Immature natural killer cell (primary cell): ENCODE measurements at places on chromosomes 2 and 18.
A peak's percentile ranks its signal among the peaks of the same experiment; 100 is the strongest.

DNA sequence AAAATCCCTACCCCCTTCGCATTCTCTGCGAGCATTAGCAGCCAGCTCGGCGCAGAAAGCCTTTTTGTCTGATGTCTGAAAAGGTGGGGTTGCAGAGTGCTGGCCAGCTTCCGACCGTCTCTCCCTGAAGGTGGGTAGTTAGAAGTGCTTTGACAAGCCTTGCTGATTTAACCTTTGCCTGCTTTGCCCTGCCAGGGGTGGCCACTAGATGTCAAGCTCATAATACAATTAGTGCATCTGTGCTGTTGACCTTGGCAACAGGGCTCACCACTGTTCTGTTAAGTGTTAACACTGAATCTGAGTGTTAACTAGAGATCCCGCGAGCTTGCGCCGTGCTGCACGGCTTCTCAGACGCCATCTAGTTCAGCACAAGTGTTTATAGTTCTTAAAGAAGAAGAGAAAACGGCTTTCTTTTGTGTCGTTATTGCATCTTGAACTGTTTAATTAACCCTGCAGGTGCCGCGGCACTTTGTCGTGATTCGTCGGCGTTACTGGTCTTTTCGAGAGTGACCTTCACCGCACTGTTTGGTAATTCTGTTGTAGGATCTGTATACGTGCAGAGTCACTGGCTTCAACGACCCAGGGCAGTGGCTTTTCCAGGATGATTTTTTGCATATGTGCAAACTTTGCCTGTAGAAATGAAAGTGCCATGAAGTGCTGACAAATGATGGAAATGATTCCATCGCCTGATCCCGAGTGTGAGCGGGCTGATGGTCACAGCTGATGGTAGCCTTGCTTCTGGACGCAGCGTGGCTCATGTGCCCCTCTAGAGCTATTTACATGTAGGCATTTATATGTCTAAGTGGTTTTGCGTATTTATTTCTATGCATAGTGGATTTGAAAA is 5.5 kb downstream of the SALL3 start:
- peak; percentile 2 for DNase-seq

DNA sequence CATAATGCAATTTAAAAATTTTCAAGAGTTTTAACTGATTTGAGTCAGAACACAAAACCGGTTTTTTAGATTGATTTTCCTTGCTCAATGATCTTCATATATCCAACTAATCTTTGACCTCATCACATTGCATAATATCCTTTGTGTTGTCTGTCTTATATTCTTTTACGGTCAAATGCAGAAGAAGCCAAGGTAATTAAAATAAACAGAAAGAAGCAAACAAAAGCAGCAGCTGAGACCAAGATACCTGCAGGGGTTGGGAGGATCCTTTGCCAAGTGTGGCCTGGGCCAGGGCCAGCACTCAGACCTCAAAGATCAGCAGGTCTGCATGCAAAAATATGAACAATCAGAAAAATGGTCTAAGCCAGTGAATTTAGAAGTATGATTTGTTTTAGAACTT is 428.9 kb upstream of the NETO1 start:
- DNase-seq = no peak

DNA sequence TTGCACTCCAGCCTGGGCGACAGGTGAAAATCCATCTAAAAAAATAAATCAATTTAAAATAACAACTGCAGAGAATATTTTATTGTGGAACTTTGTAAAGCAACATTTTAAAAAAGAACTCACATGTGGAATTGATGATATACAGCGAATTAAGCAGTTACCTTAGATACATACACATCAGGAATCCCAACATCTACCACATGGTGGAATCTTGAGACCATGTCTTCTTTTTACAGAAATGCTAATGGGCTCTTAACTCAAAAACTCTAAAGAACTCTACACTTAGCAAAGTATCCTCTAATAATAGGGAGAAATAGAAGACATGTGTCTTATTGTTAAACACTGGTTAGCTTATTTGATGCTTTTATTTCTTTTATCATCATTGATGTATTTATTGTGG is 373.6 kb downstream of the CDH7 start:
- no peak for DNase-seq

DNA sequence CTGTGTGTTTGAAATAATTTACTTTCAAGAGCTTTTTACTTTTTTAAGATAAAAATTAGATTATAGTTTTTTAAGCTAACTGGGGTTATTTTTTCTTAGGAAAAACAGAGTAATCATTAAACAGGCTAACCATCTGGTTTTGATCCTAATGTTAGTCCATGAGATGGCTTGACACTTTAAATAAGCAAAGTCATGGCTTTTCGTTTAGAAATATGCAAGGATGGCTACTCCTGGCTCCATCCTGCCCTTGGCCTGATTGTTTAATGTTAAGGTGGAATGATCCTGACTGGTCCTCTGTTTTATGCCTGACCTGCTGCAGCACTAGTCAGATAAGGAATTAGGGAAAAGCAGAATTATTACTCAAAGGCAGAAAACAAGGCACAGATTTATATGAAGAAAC is 39.7 kb upstream of the PNPT1 start:
- no peak for DNase-seq

DNA sequence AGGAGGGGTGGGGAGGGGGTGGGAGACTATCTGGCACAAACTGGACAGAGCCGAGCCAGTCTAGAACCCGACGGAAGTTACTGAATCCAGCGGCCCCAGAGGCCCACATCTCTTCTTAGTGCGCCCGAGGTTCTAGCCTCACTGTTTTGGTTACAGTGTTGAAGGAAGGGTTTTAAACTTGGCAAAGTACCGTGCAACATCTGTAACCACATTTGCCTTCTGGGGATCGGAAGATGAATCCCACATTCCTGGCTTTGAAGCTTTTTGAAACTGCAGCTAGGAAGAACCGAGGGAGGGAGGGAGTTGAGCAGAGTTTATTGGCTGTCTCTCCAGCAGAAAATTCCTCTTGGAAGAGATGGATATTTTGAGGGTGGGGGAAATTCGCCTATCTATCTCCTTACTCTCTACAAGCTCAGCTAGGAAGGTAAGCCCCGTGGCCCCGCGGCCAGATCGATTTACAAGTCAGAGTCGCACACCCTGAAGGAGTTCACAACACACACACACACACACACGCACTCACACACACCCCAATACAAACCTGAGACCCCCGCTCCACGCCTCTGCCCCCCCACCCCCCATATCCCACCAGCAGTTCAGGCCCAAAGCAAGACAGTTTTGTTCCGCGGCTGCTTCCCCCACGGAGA is 1.0 kb downstream of the ACVR1 start:
- no peak for DNase-seq

DNA sequence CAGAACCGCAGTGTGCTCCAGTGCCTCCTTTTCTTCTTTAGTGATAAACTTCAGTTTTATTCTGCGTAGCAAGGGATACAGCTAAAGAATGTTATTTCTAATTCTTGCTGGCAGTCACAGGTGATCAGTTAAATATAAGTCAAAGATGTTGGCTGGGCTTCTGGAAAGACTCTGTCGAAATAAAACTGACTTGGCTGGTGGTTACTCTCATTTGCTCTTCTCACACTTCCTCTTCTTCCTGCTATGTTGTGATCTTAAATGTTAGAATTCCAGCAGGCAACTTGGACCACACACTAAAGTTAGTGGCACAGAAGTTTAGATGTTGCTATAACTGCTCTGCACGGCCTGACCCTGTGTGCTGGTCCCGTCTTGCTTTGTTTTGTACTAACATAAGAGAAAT is 278.6 kb downstream of the CDH19 start:
- no peak for DNase-seq

DNA sequence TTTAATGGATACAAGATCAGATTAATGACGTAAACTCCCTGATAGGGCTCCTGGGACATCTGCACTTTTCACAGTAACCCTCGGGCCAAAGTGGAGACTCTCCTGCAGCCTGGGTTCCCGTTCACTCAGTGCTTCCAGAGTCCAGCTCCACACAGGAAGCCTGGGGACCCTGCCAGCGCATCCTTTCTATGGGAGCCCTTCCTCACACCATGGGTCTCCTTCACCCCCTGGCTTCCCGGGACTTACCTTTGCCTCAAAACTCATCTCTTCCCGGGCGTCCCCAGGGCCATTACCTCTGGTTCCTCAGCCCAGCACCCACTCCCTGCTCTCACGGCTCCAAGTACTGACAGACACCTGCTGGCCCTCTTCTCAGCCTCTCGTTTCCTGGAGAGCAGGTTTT is 40.7 kb upstream of the KLF11 start:
- DNase-seq = no peak

GRCh38 chr2:224904381-224904780 is 137.9 kb downstream of the DOCK10 start:
- no peak for DNase-seq

DNA sequence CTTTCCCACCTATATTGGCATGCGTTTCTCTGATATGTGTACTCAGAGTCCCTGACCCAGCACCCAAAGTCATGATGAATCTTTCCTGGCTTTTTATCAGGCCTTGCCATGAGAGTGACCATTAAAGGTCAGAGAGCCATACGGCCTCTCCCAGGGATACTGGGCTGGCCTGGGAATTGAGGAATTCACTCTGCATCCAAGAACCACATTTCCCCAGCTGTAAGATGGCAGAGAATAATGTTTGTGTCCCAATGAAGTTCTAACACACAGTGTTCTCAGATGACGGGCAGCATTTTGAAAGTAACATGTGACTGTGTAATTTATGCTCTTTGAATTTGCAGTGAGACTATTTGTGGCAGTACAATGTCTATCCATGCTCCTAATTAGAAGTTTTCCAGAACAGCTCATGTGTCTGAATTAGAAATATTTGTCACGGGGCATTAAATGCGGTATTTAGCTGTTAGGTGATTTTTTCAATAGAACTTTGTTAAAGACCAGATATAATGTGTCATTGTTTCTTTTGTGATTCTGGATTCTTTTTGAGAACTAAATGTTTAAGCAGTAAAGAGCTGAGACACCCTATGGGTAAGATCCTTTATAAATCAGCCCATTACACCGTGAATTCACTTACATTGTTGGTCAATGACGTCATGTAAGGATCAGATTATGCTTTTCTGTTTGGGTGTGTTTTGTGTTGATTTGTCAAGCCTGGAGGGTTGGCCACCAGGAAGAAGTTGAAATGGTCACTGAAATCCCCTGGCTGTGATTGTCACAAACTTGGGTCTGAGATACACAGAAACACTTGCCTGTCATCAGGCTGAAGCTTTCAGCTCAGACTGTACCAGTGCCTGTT is 7.3 kb upstream of the SLC3A1 start:
- DNase-seq = no peak

DNA sequence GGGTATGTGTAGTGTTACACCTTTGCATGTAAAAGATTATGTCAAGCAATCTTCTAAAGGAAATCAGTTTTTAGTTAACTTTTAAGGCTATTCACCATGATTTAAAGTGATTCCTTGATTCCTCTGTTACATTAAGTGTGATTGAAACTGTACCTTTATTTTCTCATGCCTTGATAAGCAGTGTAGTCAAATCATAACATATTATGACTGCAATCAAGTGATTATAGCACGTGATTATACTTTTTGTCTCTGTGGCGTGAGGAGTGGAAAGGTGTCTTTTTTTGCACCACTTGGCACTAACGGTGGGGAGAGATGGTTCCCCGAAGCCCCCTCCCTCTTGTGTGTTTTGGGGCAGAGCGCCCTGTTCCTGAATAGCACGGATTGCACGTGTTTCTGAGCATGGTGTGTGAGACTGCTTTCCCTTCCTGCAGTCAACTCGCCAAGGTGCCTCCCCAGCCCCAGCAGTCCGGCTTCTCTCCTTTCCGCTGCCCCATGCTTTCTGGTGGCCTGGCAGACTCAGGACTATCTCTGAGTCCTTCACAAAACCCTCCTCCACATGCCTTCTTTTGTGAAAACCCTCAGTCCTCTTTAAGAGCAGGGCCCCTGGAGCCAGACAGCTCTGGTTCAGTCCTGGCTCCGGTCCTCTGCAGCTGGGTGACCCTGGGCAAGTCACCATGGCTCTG is 68.4 kb downstream of the AGAP1 start:
- DNase-seq = no peak

- DNase-seq = no peak
Observed at GRCh38 chr18:36814994-36815393, 13.8 kb downstream of the TPGS2 start.

- DNase-seq = no peak
Observed at GRCh38 chr2:152626911-152627339, 90.3 kb downstream of the PRPF40A start.

DNA sequence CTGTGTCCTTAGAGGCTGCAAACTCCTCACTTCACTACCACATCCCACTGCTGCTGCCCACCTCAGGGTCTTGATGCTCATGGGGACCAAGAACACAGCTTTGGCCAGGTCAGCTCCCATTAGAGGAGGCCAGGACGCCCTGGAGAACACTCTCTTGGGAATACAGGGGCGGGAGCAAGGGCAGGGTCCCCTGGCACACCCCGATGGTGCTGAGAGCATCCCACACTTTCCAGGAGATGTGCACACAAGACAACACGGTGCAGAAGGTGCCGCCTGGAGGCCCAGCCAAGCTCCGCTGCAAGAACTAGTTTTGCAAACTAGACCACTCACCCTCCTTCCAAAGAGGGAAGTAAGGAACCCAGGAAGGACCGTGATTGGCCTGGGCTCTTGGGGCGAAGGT is 304.4 kb upstream of the SALL3 start:
- no peak for DNase-seq

DNA sequence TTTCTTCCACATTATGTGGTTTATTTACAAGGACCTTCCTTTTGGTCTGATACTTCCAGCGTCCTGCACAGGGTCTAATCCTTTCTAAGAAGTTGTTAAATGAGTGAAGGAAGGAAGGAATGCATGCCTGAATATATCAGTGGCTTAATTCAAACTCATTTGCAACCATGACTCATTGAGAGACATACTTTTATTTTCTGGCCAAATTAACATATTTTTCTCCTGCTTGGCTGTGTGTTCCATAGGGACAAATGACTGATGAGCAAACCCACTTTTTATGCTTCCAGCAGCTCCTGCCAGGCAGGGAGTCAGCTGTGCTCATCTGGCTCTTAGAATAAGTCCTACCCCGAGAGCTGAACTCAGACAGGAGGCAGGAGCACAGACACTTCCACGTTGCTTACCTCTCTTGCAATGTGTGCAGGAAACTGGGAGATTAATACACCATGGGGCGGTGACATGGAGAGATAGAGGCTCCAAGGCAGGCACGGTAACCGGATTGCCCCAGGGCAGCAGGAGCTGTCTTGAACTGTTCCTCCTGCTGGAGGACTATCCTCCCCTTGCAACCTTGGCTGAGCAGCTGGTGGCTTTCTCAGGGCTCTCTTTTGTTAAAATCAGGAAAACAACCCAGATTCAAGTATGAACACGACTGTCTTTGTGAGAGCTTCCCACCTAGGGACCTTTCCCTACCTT is 667.5 kb upstream of the HS6ST1 start:
- DNase-seq = no peak

GRCh38 chr2:190178066-190178722 is 115.7 kb upstream of the MSTN start:
- DNase-seq = no peak
